Nephron progenitor cell (in vitro differentiated cells): ENCODE measurements at places on chromosomes 12 and 14.

GRCh38 chr12:6613776-6614512, 6.8 kb upstream of the CHD4 start:
- DNase-seq = peak; percentile 88

DNA sequence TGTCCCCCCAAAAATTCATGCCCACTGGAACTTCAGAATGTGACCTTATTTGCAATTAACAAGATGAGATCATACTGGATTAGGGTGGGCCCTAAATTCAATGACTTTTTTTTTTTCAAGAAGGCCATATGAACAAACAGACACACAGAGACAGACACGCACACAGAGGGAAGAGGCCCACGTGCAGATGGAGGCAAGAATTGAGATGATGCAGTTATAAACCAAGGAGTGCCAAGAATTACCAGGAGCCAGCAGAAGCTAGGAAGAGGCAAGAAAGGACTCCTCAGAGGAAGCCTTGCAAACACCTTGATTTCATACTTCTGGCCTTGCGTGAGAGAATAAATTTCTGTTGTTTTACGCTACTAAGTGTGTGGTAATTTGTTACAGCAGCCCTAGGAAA, 33.4 kb downstream of the NELL2 start:
- DNase-seq = no peak

DNA sequence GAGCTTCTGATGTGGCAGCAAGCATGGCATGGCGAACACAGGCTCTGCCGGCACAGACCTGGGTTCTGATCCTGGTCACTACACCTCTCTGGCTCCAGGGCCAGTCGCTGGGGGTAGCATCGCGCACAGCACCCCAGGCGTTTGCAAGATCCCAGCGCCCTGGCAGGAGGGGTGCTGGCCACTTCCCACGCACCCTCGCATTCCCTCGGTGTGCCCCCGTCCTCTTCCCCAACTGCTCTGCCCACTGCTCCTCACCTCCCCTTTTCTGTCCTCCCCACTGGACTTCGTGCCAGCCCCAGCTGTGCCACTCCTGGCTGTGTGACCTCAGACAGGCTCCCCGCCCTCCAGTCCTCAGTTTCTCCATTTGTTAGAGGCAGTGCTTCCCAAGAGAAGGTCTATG, 2.8 kb downstream of the CDK2AP1 start:
- no peak for DNase-seq

DNA sequence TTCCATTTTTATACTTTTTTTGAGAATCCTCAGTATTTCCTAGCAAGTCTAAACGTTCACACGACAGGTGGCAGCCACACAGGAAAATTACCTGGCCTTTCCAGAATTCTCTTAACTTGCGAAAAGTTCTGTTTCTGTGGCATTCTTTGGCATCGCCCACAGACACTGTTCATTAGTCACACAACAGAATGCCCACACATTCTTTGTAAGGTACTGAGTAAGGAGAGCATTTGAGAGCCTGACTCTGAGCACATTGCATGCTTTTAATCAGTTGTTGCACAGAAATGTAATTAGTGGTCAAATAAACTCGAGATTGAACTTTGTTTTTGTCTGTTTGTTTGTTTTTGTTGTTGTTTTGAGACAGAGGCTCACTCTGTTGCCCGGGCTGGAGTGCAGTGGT, 52.4 kb downstream of the LMNTD1 start:
- no peak for DNase-seq

- DNase-seq = no peak
These were observed 55.6 kb downstream of the LGMN start for GRCh38 chr14:92692822-92693226.

DNA sequence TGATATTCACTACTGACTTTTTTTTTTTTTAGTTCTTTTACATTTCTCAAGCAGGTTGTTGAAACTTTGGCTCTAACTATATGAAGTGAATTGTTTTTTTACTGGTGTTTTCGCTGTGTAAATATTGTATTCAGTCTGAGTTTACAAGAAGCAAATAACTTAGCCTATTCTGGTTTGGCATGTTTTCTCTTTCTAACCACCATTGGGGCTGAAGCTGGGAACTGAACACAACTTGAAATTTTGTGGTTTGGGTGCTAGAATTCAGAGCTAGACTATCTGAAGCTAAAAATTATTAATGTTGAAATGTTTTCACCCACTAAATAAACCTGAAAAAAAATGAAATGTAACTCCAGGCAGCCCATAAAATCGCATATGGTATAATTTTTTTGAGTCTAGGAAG, 37.2 kb downstream of the RAD51B start:
- DNase-seq = no peak
